Mesendoderm (in vitro differentiated cells): ENCODE measurements at places on chromosomes 12 and 14.

- H3K4me1 ChIP-seq = no peaks in the 10 kb centered on the region
- no peaks in the 10 kb centered on the region for H3K27me3 ChIP-seq
- no peaks in the 10 kb centered on the region for H3K36me3 ChIP-seq
These were observed 198.2 kb upstream of the PRMT8 start for GRCh38 chr12:3292677-3293412.

GRCh38 chr14:100375963-100376735 is 53.0 kb downstream of the SLC25A47 start:
- peaks cover 10% of the 10 kb centered on the region for H3K4me1 ChIP-seq
- DNase-seq = peak; percentile 98
- H3K36me3 ChIP-seq = no peaks in the 10 kb centered on the region
- H3K27me3 ChIP-seq = no peaks in the 10 kb centered on the region
- H3K27ac ChIP-seq = peak within 1 kb of the TSS; percentile 90

- no peak overlapping the region for H3K27ac ChIP-seq
- H3K27me3 ChIP-seq = no peaks in the 10 kb centered on the region
- H3K36me3 ChIP-seq = no peaks in the 10 kb centered on the region
These were observed 2.0 kb downstream of the ITPR2 start for GRCh38 chr12:26830783-26831551.

- H3K4me3 ChIP-seq = no peak overlapping the region
- H3K4me1 ChIP-seq = peaks cover 12% of the 10 kb centered on the region
- no peaks in the 10 kb centered on the region for H3K27me3 ChIP-seq
- no peak for DNase-seq
These were observed 103.6 kb upstream of the CCND2 start for GRCh38 chr12:4169959-4170358.

DNA sequence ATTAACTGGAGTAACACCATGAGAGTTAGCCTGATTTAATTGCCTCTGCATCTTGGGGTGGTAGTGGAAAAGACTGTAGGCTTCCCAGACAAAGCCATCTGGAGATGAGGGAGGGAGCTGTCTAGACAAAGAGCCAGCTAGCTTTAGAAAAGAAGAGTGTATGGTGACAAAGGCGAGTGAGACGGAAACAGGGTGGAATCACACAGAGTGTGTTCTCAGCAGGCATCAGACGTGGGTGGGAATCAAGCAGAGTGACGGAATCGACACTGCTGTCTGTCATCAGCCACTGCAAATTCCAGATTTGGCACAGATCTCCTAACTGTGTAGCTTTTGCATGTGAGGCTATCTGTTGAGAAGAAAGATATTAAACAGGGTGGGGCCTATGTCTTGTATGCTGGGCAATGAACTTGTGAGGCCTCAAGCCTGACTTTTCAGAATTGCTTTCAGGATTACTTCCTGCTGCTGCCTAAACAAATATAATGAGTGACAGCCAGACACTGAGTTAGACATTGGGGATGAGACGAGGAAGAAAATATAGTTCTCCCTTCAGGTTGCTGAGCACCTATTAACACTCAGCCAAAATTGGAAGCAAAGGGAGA is 236.5 kb upstream of the GRIP1 start:
- no peak for DNase-seq
- H3K36me3 ChIP-seq = no peaks in the 10 kb centered on the region
- no peaks in the 10 kb centered on the region for H3K4me1 ChIP-seq
- H3K4me3 ChIP-seq = no peak overlapping the region
- H3K27me3 ChIP-seq = no peaks in the 10 kb centered on the region
- H3K27ac ChIP-seq = no peak overlapping the region

- H3K4me1 ChIP-seq = no peaks in the 10 kb centered on the region
- no peak for DNase-seq
- no peak overlapping the region for H3K27ac ChIP-seq
- H3K4me3 ChIP-seq = no peak overlapping the region
These were observed 18.5 kb downstream of the KRT7 start for GRCh38 chr12:52251367-52252051.

DNA sequence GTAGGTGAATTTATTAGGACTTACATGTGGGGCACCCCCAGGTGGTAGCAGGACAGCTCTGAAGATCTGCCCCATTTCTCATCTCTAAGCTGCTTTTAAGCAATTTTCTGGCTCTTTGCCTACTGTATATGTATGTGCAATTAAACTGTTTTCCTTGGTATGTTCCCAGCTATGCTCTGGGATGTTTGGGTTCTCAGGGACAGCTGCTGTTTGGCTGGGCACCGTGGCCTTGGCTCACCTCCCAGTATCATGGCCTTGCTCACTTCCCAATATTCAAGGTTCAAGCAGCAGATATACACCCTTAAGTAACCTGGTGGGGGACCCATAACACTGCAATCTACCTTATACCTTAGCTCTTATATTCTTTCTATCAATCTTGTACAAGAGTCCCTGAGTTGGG is 53.7 kb upstream of the KITLG start:
- H3K4me3 ChIP-seq = no peak overlapping the region
- no peaks in the 10 kb centered on the region for H3K36me3 ChIP-seq
- no peaks in the 10 kb centered on the region for H3K27me3 ChIP-seq
- no peak for DNase-seq

GRCh38 chr12:23204933-23205778 is 580.2 kb downstream of the ETNK1 start:
- DNase-seq = peak; percentile 69
- no peaks in the 10 kb centered on the region for H3K36me3 ChIP-seq
- H3K4me1 ChIP-seq = no peaks in the 10 kb centered on the region

- no peak overlapping the region for H3K27ac ChIP-seq
- H3K4me1 ChIP-seq = no peaks in the 10 kb centered on the region
- no peak overlapping the region for H3K4me3 ChIP-seq
- no peaks in the 10 kb centered on the region for H3K36me3 ChIP-seq
- no peaks in the 10 kb centered on the region for H3K27me3 ChIP-seq
- no peak for DNase-seq
These were observed 32.8 kb downstream of the PDZRN4 start for GRCh38 chr12:41220931-41221330.

DNA sequence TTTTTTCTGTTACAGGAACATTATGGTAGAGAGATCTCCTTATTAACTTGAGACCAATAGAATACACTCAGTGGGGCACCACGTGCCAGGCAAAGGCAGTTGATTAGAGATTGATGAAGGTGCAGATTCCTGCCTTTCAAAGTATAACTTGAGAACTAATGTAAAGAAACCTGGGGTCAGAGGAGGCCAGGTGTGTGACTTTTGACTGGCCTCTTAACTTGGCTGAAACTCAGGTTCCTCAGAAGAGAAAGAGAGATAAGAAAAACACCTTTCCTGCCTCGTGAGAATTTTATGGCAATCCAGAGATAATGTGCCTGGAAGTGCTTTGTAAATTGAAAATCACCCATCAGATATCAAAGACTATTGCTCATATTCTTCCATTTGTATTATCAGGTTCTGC is 110.7 kb upstream of the GZMB start:
- H3K27ac ChIP-seq = no peak overlapping the region
- no peaks in the 10 kb centered on the region for H3K27me3 ChIP-seq
- H3K36me3 ChIP-seq = no peaks in the 10 kb centered on the region

GRCh38 chr14:81437244-81437643 is 37.1 kb upstream of the STON2 start:
- peaks cover 4% of the 10 kb centered on the region for H3K4me1 ChIP-seq
- H3K27me3 ChIP-seq = peaks cover 3% of the 10 kb centered on the region
- H3K36me3 ChIP-seq = no peaks in the 10 kb centered on the region

- H3K27ac ChIP-seq = no peak overlapping the region
- H3K4me1 ChIP-seq = no peaks in the 10 kb centered on the region
- H3K27me3 ChIP-seq = no peaks in the 10 kb centered on the region
- no peak overlapping the region for H3K4me3 ChIP-seq
- peak; percentile 42 for DNase-seq
These were observed 558 bp downstream of the TEX22 start for GRCh38 chr14:105398726-105399465.

GRCh38 chr14:76306131-76306530 is 69.8 kb upstream of the ESRRB start:
- no peak overlapping the region for H3K4me3 ChIP-seq
- DNase-seq = no peak
- H3K36me3 ChIP-seq = no peaks in the 10 kb centered on the region
- no peaks in the 10 kb centered on the region for H3K4me1 ChIP-seq
- no peak overlapping the region for H3K27ac ChIP-seq

DNA sequence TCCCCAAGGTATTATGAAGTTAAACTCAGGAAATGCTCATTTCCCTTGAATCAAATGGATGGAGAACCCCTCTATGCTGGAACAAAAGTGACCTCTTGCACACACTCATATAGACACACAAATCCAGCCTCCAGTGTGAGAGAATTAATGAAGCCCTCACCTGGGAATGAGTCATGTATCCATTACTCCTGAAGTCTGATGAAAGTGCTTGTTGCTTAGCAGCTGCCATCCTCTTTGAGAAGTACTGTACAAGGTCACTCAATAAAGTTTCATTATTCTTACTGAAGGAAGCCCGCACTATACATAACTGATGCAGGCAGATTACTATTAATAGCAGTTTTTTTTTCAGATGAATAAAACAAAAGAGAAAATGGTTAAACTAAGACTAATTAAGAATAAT is 102.3 kb downstream of the RERG start:
- H3K27ac ChIP-seq = no peak overlapping the region
- H3K4me3 ChIP-seq = no peak overlapping the region
- H3K36me3 ChIP-seq = no peaks in the 10 kb centered on the region

- DNase-seq = no peak
- H3K36me3 ChIP-seq = no peaks in the 10 kb centered on the region
- no peaks in the 10 kb centered on the region for H3K4me1 ChIP-seq
These were observed 769.4 kb upstream of the USP15 start for GRCh38 chr12:61490526-61491498.

GRCh38 chr14:30223966-30224365 is 296.3 kb upstream of the PRKD1 start:
- no peak for DNase-seq
- no peaks in the 10 kb centered on the region for H3K27me3 ChIP-seq
- H3K27ac ChIP-seq = no peak overlapping the region
- H3K4me1 ChIP-seq = no peaks in the 10 kb centered on the region
- H3K36me3 ChIP-seq = no peaks in the 10 kb centered on the region
- H3K4me3 ChIP-seq = no peak overlapping the region

GRCh38 chr14:67228325-67228984 is 12.8 kb upstream of the PALS1 start:
- H3K4me1 ChIP-seq = no peaks in the 10 kb centered on the region
- H3K36me3 ChIP-seq = no peaks in the 10 kb centered on the region
- H3K27me3 ChIP-seq = no peaks in the 10 kb centered on the region
- no peak overlapping the region for H3K4me3 ChIP-seq

DNA sequence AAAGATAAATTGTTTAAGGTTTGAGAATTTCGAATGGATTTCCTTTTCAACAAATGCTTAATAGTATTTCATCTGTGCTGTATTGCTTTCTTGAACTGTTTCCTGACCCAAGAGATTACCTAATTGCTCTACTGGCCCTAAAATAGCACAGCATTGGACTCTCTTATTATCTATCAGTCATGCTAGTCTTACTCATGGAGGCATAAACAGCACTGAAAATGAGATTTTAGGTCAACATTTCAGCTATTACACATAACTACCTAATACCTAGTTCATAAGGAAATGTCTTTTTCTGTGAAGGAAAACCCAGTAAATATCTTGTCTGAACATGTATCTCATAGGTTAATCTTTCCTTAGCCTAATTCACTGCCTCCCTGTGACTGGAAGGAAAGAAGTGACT is 4.3 kb upstream of the ABCD2 start:
- no peaks in the 10 kb centered on the region for H3K4me1 ChIP-seq
- H3K4me3 ChIP-seq = no peak overlapping the region
- H3K27ac ChIP-seq = no peak overlapping the region
- H3K27me3 ChIP-seq = no peaks in the 10 kb centered on the region

DNA sequence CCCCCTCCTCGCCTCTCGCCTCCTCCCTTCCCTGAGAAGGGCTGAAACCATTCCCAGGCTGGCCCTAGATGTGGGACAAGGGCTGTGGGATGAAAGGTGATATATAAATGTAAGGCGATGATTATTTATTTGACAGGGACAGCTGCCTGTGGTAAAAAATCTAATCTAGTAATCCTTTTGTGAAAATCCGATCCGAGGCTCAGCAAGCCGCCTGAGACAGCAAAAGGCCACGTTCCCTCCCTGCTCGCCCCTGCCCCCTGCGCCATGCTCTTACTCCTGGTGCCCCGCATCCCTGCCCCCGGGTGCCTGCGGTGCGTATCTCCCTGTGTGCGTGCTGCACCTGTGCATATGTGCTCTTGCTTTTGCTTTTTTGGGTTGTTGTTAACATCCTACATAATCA is 65.2 kb downstream of the TSPAN9 start:
- peaks cover 4% of the 10 kb centered on the region for H3K4me1 ChIP-seq
- DNase-seq = no peak
- no peak overlapping the region for H3K4me3 ChIP-seq

- H3K27me3 ChIP-seq = no peaks in the 10 kb centered on the region
- no peak overlapping the region for H3K27ac ChIP-seq
- H3K4me1 ChIP-seq = no peaks in the 10 kb centered on the region
- no peak for DNase-seq
- no peaks in the 10 kb centered on the region for H3K36me3 ChIP-seq
These were observed 6.9 kb upstream of the RD3L start for GRCh38 chr14:103949131-103949790.

GRCh38 chr14:21109377-21110138 is 8.7 kb downstream of the TMEM253 start:
- peaks cover 6% of the 10 kb centered on the region for H3K4me1 ChIP-seq
- no peaks in the 10 kb centered on the region for H3K36me3 ChIP-seq
- peak; percentile 79 for DNase-seq
- H3K27ac ChIP-seq = no peak overlapping the region
- no peaks in the 10 kb centered on the region for H3K27me3 ChIP-seq
- H3K4me3 ChIP-seq = no peak overlapping the region

- no peaks in the 10 kb centered on the region for H3K36me3 ChIP-seq
- H3K4me3 ChIP-seq = no peak overlapping the region
- H3K4me1 ChIP-seq = no peaks in the 10 kb centered on the region
- no peak overlapping the region for H3K27ac ChIP-seq
- H3K27me3 ChIP-seq = no peaks in the 10 kb centered on the region
These were observed 58.7 kb downstream of the POLR3B start for GRCh38 chr12:106416273-106416672.

DNA sequence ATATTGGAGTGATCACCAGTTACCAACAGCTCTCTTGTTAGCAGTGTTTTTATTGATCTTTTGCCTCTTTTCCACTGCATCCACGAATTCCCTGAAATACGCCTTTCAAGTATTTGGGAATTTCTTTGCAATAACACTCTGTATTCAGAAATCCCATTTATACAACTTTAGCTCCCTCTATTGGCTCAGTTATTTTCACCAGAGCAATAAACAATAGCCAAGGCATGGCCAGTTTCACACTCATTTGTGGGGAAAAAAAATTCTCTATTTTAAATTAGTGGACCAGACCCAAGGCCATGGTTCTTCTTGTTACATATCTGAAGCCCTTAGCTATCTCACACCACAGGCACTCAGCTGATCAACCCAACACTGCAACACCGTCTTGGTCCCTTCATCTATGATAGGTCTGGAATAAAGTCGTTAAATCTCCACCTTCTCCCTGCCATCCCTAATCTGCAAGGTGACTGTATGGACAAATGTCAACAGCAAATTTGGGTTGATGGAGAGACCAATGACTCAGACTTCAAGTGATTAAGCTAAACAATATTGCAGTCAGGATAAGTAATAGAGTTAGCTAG is 92.4 kb upstream of the TMEM260 start:
- no peaks in the 10 kb centered on the region for H3K36me3 ChIP-seq
- no peaks in the 10 kb centered on the region for H3K4me1 ChIP-seq
- H3K27ac ChIP-seq = no peak overlapping the region
- H3K27me3 ChIP-seq = no peaks in the 10 kb centered on the region
- peak; percentile 23 for DNase-seq

- no peaks in the 10 kb centered on the region for H3K4me1 ChIP-seq
- no peak overlapping the region for H3K4me3 ChIP-seq
- H3K36me3 ChIP-seq = no peaks in the 10 kb centered on the region
- no peak overlapping the region for H3K27ac ChIP-seq
- H3K27me3 ChIP-seq = no peaks in the 10 kb centered on the region
These were observed 550.8 kb downstream of the MED13L start for GRCh38 chr12:115726691-115727090.

- H3K27ac ChIP-seq = no peak overlapping the region
- no peak overlapping the region for H3K4me3 ChIP-seq
- no peaks in the 10 kb centered on the region for H3K4me1 ChIP-seq
- DNase-seq = no peak
- no peaks in the 10 kb centered on the region for H3K36me3 ChIP-seq
These were observed 12.7 kb downstream of the GALNT9 start for GRCh38 chr12:132316497-132317232.
